ENCODE measurements at places on chromosomes 11 and 22.

DNA sequence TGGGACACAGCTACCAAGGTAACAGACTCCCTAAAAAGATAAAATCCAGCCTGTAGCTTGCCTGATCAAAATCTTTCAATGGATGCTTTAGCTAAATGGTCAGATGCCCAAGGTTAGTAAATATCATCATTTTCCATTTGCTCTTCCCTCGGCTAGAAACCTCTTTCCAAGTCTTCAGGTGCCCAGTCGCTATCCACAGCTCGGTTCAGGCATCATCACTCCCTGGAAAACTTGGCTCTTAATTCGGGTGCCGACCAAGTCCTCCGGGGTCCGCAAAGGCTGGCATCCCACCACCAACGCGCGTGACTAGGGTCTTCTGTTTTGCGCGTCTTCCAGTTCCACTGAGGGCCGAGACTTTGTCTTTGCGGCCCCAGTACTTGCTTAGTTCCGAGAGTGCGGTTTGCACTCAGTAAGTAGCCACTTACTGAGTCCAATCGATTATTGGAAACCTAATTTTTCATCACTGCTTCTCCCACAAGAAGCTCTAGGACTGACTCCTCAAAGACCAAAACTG, 44.3 kb downstream of the OR4D9 start:
- no peak for DNase-seq

DNA sequence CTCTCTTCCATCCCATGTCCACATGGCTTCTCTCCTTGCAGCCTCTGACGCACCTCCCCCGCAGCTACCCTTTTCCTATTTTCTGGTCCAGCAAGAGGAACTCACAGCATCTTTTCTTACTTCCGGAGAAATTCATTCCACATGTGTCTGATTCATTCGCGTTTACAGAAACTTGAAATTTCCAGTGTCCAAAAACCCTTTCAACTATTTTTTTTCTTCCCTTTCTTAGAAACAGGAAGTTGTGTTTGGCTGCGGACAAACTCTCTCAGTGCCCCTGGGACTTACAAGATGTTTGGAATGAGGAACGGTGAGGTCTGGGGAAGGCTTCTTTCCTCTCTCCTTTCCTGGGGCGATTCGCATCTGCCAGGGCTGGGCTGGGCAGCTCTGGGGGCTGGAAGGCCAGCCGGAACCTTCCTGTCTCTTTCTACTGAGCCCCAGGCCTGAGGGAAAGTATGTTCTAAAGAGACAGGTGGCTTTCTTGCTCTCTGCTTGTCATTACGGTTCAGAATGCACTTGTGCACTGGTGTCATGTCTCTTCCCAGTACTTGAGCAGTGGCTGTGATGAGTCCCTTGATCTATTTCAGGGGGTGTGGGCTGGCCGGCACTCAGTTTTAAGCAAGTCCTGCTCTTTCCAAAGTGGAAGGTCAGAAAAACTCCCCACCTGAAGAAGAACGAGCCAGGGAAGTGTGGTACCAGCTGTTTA, 27.5 kb downstream of the ADAMTS8 start:
- DNase-seq = no peak

DNA sequence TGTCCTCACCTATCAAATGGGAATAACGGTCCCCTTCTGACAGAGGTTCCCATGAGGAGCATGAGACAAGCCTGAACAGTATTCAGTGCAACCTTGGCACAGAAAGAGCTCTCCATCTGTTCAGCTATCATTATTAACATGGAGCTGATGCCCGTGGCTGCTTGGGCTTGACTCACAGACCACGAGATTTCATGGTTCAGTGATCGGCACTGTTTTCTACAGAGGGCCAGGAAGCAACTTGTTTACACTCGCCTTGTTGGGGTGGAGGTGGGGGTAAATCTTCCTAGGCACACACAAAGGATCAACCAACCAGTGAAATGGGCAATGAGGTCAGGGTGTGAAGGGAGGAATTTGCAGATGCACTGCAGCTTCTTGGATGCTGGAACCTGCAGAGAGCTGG, 88.2 kb downstream of the CWC15 start:
- DNase-seq = no peak

GRCh38 chr22:39236321-39237317, 8.2 kb downstream of the PDGFB start:
- no peak for DNase-seq

GRCh38 chr11:74707182-74707581, 24.0 kb downstream of the CHRDL2 start:
- no peak for DNase-seq

GRCh38 chr11:67311051-67311555, 7.8 kb downstream of the SSH3 start:
- no peak for DNase-seq

- DNase-seq = no peak
These were observed 80.2 kb downstream of the SGSM3 start for GRCh38 chr22:40450616-40451015.

GRCh38 chr22:38317995-38318715, 922 bp upstream of the CSNK1E start:
- DNase-seq = no peak

DNA sequence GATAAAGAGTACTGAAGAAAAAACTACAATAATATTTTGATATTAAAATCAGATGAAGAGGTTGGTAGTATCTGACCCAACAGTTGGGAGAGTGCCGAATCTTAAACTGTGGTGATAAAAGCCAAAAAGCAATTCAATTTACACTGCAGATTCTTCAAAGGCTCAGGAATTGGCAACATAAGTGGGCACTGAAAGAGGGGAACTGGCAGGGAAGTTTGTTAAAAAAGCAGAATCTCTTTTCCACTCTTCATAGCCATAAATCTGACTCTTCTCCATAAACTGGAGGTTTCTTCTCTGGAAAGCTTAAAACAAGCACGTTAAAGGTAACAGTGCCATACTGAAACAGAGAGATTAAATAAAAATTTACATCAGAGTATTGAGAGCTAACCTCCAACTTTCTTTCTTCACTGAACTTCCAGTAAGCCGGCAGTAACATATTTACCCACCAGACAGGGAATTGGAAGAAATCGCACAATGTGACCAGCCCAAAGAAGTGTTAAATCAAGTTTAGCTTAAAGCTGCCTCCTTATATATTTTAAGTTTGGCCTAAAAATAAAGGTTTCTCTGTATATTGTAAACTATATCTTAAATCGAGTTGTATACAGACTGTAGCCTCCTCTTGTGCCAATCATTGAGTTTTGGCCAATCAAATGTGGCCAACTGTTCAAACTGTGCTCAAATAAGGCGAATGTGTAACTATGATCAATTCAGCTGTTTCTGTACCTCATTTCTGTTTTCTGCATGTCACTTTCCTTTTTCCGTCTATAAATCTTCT, 358.3 kb downstream of the NXPE2 start:
- DNase-seq = no peak

DNA sequence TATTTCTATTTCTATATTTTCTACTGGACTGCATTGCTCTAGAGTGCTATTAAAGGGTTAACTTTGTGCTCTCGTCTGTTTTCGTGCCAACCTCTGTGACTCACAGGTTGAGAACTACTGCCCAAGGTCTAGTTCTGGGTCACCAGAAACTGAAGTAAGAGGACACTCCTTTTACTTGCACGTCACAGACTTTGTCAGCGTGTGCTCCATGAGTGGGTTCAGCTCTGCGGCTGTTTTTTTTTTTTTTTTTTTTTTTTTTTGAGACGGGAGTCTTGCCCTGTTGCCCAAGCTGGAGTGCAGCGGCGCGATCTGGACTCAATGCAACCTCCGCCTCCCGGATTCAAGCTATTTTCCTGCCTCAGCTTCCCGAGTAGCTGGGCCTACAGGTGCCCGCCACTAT, 49.8 kb downstream of the CLMP start:
- no peak for DNase-seq

DNA sequence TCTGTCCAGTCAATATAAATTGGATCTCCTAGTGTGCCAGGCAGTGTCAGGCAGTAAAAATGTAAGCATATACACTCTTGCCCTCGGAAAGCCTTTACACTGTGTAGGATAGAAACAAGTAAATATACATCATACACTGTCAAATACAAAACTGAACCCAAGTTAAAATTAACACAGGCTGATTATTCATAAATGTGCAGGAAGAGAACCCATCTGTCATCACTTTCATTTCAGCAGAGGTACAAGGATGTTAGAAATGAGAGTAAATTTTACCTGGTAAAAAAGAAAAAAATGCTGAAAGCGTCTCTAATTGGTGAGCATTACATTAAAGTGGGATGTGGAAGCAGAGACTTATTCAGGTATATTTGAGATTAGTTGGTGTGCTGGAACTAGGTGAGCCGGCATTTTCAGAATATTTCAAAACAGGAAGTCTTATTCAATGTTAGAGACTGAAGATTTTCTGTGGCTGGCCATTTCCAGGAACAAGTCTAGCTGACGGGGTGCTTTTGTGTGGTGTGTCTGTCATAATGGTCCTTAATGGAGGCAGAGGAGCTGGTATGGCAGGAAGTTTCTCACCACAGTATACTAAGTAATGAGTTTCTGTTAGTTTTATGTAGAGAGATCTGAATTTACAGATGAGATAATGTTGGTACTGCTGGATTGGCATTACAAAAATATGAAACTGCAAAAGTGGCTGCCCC, 192.6 kb downstream of the CASP12 start:
- no peak for DNase-seq

- DNase-seq = no peak
These were observed 11.3 kb downstream of the OSBP2 start for GRCh38 chr22:30705710-30706651.

- no peak for DNase-seq
These were observed 389.0 kb downstream of the TBC1D22A start for GRCh38 chr22:47151490-47151889.

All from NCI-H1930 (cell line).